ENCODE measurements at places on chromosomes 7 and 10. TPM values are rescaled to one million over a fixed set of nuclear protein-coding genes. Genes with fewer than 3 reads are reported as not detected.

EBLN1 gene
- not detected for total RNA-seq

CPN1 gene
- not detected for total RNA-seq

DNA sequence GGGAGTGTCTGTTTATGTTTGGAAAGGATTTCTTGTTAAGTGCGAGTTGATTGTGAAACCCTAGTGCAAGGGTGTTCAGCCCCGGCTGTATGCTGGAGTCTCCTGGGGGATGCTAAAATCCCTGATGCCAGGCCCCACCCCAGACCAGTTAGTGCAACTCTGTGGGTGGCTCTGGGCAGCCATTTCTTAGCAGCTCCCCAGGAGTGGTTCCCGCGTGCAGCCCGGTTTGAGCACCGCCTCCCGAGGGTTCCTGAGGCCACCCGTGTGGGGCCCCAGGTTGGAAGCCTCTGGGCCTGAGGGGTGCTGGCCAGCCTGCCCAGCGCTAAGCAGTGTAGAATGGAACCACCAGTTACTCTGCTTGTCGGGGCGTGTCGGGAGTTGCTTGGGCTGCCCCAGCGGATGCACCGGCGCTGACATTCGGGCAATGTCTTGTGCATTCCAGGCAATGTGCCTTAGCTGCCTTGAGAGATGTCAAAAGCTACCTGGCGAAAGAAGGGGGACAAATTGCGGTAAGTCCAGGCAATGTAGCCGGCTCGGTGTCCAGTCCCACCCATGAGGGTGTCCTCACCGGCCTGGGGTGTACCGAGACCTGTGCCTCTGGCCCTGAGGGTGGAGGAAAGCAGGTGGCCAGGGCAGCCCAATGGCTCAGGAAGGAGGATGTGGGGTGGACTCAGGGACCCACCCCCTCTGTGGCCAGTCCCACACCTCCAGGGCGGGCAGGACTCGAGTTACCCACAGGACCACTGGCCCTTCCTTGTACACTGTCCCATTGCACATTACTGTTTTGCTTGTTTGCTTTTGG lies 13.2 kb downstream of the PFKFB3 start:
- DNase-seq: no peak

- DNase-seq: no peak
Measured at GRCh38 chr7:155791836-155792235, 20.4 kb downstream of the SHH start.

GRCh38 chr7:100585511-100586265 lies at the start of gene LRCH4:
TSS of gene LRCH4 (minus strand) at chr7:100586129. CDS start at chr7:100586100, 29 bp downstream.
- no peak for DNase-seq

DNA sequence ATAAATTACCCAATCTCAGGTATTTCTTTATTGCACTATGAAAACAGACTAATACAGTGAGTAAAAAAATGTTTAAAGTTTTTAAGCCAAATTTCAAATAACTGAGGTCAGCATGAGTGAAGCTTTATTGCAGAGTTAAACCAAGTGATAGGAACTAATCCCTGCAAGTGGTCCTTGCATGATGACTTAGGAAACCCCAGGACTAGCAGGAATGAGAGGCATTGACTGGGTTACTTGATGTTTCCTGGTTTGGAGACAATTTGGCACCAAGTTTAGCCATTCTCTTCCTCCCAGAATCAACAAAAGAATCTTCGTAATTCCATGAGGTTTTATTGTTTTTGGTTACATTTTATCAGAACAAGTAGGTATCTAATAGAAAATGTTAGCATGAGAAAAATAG lies 194.2 kb downstream of the BICC1 start:
- no peak for DNase-seq

GRCh38 chr10:24579906-24580305 lies 143.8 kb downstream of the ARHGAP21 start:
- DNase-seq: no peak

DNA sequence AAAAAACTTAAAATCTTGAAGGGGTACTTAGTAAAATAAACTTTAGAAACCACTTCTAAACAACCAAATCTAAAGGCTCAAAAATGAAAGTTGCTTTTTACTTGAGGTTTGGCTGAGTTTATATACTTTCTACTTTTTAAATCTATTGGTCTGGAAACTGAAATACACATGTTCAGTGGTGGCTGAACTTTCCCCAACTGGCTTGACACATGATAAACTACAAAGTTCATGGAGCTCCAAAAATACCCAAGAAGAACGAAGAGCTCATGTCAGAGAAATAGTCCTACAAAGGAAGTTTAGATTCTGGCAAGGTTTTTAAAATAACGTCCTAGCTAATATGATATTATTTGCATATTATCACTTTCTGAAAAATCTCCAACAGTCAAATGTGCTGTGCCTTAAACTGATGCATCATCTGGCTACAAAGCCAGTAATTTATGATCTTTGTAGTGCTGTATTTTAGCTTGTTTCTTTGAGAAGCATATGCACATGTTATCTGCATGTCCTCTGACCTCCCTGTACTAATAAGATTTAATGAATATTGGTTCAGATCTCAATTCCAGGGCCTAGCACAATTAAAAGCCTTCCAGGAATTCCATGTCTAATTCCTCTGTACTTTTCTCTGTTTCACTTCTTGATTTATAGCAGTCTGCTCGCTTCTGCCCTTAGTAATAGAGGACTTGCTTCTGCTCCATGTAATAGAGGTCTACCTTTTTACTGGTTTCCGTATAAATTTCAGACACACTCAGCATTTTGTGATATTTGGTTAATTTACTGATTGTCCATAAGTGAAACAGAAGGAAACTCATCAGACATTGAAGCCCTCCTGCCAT lies 28.2 kb downstream of the SEMA3C start:
- no peak for DNase-seq

GRCh38 chr7:131012477-131013031 lies 278.5 kb upstream of the KLF14 start:
- no peak for DNase-seq

DNA sequence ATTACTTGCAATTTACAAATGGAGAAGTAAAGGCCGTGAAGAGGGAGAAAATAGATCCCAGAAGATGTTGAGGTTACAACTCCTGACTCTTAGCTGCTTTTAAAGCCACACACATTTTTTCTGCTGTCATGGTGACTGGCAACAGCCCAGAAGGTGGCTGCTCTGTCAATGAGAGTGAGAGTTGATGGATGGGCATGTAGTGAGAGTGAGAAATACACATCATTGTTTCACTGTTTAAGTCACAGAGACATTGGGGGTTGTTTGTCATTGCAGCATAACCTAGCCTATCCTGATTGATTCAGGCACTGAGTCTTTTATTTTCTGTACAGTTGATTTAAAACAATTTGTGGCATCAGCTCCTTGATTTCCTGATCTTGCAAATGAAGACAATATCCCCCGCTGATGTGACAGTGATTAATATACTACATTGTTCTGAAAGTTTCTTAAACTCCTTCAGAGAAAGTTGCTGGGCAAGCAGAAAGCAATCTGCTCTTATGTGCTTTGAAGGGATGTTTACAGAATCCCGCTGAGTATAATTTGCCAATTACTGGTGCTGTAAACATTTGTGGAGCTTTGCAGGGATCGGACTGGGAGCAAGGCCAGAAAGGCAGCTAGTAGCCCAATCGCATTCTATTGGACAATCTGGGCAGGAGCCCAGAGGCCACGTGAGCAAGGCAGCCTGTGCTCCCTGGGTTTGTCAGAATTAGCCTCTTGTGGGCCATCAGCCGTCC lies 229.6 kb downstream of the PRPF18 start:
- DNase-seq: no peak

DNA sequence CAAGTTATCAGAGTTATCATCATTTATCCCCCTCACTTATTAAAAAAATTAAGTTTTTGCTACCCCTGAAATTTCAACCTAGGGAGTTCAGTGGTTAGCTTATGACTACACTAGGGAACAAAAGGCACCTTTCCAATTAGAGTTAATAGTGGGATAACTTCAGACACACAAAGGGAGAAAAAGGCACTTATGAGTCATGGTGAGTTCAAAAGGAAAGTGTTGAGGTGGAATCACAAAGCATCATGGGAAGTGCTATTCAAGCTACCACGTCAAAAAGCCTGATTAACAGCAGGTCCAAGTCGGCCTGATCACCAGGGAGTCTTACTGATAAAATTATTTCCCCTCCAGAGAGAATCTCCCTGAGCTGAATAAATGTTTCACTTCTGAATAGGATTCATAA lies 165.7 kb downstream of the C7orf25 start:
- no peak for DNase-seq

DNA sequence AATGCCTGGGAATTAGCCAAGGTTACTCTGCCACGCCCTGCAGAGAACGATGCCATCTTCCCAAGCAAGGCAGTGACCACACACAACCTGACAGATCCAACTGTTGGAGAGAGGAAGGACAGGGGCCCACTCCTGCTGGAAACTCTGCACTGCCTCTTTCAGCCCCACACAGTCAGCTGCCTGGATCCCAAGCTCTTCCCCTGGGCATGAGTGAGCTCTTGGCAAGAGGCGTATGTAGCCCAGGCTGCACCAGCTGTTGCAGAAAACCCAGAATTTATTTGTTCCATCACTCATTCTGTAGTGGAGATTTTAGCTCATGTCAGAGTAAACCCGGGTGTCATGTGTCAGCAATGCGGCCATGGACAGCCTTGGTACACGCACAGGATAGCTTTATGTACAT lies 135.1 kb upstream of the TRIM24 start:
- no peak for DNase-seq
